ENCODE measurements at places on chromosomes 5 and 9.

- DNase-seq, result no peak
Observed at GRCh38 chr5:39822020-39822419, 397.2 kb upstream of the DAB2 start.

DNA sequence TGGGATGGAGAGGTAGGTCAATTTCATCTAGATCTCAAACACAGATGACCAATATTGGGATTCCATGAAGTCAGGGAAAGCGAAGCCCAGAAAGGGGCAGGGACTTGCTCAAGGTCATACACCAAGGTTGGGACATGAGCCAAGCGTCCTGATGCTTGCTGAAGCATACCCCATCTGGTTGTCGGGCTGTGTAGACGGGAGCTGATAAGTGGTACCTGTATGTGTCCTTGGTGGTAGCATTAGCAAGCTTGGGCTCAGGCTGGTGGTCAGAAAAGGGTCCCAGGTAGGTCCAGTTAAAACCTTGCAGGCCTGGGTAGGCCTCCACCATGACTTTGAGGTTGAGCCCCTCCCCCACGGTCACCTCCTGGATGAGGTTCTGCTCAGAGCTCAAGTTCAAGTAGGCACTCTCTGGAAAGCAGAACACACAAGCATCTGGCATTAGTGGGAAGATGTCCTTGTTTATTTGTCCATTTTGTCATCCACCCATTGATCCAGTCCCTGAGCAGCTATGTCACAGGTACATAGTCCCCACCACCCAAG is 13.2 kb downstream of the CSF1R start:
- DNase-seq, result no peak

DNA sequence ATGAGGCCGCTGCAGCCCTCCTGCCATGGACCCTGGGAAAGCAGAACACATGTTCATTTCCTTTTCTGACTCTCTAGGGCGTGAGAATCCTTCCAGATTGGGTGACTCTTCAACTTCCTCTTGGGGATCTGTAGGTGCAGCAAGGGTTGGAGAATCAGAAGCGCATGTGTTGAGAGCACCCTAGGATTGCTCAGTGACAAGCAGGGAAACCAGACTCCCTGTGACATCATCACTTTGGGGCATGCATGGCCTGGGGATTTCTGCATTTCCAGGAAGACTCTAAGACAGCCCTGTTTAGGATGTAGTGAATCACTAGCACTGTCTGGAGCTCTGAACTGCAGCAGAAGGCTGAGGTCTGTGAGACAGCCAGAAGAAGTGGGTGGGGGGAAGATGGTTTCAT is 15.1 kb upstream of the LCP2 start:
- DNase-seq, result peak; percentile 51

DNA sequence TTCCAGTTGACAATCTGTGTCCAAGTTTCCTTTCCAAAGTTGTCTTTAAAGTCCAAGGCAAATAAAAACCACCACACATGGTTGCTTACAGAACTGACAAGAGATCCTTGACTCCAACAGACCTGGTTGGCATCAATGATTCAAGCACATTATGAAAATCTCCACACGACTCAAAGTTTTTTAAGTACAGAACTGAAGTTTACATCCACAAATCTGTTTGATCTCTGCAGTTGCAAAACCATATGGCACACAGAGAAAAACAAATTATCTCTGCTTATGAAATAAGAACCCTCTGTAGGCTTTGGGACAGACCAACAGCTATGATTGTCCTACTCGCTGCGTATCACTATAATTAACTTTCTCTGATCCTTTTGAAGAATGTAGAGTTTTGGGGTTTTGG is 60.8 kb downstream of the MLLT3 start:
- DNase-seq, result no peak

- no peak for DNase-seq
Observed at GRCh38 chr9:101739311-101739710, 864 bp upstream of the GRIN3A start.

GRCh38 chr9:20357037-20357432 is 265.3 kb downstream of the MLLT3 start:
- DNase-seq, result no peak

GRCh38 chr9:18022642-18023041 is 443.8 kb downstream of the SH3GL2 start:
- no peak for DNase-seq

DNA sequence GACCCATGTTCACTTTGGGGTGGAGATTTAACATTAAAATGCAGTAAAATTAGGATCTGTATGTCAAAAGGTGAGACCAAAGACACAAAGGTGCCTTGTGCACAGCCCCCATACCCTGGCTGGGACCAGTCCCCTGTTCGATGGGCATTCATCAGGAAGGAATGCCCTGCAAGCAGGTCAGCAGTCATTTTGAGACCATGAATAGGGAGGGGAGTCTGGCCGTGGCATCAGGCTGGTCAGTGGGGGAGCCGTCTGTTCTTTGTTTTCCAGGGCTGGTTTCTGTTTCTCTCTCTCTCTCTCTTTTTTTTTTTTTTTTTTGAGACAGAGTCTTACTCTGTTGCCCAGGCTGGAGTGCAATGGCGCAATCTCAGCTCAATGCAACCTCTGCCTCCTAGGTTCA is 68.9 kb upstream of the GOLM1 start:
- DNase-seq, result no peak

DNA sequence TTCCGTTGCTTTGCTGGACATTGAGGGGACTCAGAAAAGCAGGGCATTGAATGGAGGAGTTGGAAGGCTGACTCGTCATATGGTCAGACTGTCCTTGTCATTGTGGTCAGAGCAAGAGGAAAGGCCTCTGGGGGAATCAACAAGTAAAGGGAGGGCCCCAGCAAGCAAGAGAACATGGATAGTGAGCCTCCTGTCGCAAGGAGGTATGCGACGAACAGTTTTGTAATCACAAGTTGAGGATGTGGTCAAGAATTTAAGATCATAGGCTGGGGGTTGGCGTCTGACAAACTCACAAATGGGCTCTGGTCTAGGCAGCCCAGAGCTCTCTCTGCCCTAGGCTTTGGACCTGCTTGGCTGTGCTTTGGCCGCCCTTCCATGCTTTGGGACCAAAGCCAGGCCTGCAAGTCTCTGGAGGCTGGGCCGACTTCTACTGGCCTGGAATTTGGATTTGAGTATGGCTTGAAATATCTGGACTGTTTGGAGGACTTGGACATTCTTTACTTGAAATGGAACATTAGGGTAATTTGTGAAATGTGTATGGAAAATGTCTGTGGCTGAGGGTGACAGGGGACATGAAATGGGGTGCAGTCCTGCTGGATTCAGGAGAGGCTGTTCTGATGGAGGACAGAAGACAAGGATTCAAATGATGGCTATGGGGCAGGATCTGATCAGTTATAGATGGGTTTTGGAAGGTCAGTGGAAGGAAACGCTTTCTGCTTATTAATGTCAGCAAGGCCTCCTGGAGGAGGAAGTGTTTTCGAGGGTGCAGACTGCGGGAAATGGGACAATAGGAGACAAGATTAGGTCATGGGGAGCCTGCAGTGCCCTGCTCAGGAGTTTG is 19.2 kb upstream of the NDST1 start:
- no peak for DNase-seq

- DNase-seq, result no peak
Observed at GRCh38 chr9:91117959-91118703, 243.6 kb downstream of the AUH start.

GRCh38 chr9:98823666-98824334 is 16.3 kb downstream of the GALNT12 start:
- DNase-seq, result no peak

GRCh38 chr9:6200761-6201160 is 14.8 kb upstream of the IL33 start:
- no peak for DNase-seq

- DNase-seq, result no peak
Observed at GRCh38 chr5:166746506-166746905, 1544.9 kb upstream of the WWC1 start.

- no peak for DNase-seq
Observed at GRCh38 chr5:133467335-133467779, 145.0 kb downstream of the FSTL4 start.

- DNase-seq, result no peak
Observed at GRCh38 chr9:18009902-18010301, 431.0 kb downstream of the SH3GL2 start.

GRCh38 chr5:127705120-127705892 is 2.1 kb downstream of the CCDC192 start:
- no peak for DNase-seq

GRCh38 chr5:125274938-125275724 is 528.7 kb upstream of the ZNF608 start:
- DNase-seq, result no peak

DNA sequence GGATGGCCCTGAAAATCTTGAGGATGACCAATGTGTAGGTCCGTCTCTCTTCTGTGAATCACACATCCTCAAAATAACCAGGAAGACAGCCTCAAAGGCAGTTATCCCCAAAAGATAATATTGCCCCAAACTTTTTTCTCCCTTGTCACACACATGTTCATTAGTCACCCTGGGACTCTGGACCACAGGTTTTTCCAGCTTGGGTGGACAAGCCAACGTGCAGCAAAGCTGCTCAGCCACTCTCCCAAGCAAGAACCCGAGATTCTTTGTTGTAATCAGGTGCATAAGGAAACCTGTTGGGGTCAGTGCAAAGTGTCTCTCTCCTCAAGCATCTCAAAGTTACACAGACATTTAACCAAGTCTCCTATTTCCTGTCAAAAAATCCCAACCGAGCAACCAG is 196.6 kb downstream of the GNA14 start:
- no peak for DNase-seq

DNA sequence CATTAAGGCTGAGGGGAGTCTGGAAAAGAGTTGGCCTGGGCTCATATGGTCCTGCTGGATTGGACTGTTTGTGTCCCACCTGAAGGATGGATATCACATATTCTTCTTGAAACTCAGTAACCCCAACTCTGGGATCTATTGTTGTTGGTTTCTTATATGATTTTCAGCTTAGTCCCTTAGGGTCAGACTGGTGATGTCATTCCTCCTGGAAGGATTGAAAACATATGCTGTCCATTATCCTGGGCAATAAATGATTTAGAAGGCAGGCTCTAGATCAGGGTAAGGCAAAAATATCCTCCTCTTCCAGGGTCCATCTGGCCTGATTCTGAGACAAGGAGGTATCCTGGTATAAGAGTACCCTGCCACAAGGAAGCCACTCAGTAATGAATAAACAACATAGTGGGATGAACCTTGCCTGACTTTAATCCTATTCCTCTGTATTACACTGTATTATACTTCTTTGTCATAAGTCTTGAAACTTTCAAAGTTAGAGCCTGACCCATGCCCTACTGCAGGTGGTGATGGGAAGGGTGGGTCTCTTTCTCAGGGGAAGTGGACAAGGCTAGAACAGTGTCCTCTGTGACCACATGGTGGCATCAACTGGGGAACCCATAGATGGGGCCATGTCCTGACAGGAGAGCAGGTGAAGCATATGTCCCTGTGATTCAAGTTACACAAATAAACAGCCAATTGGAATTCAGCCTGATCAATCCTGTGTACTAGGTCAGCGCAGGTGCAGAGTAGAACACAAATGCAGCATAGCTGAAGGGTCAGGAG is 454.4 kb upstream of the TRPC7 start:
- no peak for DNase-seq

- no peak for DNase-seq
Observed at GRCh38 chr5:31751610-31752009, 112.7 kb downstream of the PDZD2 start.

- DNase-seq, result no peak
Observed at GRCh38 chr9:81028504-81028903, 660.8 kb downstream of the TLE1 start.

DNA sequence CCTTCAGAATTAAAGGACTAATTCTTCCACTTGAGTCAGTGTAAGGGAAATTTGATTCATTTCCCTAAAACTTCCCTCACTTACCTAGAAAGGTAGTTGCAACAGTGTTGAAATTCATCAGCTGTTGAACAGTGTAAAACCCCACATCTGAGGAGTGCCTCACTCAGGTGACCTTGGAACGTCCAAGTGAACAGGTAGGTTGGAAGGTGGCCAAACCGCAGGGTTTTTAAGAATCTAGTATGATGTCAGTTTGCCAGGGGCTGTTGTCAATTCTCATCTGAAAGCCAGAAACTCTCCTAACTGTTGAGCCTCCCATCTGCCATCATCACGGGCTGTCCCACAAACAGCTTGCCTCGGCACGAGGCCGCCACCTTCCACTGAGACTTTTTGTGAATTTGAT is 105.7 kb downstream of the TMEM174 start:
- DNase-seq, result no peak

Data from T follicular helper cell (primary cell).